ENCODE measurements at places on chromosomes 3 and 15.
A peak's percentile ranks its signal among the peaks of the same experiment; 100 is the strongest.

DNA sequence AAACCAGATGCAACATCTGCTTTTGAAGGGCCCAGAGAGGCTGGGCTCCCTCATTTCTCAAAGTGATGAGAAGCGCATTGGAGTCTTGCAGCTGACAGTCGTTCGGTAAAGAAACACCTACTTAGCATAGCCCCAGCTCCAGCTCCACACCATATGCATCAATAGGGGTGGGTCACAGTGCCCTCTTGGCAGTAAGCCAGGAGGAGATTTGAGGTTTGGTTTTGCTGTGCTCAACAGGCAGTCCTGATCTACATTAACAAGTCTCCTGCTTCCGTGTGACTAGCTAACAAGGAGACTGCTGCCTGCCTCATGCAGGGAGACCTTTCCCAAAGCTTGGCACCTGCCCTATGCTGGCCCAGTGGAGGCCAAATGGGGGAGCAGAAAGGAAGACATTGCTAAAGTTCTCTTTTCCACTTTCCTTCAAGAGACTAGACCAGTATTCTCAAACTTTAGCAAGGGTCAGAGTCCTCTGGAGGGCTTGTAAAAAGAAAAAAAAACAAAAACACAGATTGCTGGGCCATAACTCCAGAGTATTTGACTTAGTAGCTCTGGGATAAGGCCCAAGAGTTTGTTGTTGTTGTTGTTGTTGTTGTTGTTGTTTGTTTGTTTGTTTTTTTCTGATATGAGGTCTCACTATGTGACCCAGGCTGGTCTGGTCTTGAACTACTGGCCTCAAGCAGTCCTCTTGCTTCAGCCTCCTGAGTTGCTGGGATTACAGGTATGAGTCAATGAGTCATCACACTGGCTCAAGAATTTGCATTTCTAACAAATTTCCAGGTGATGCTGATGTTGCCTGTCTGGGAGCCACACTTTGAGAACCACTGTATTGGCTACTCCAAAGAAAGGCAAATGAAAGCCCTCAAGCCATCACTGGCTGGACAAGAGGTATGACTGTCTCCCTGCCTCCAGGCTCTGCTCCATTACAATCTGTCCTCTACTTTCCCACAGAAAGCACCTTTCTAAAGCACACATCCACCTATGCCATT is 294.9 kb downstream of the RORA start:
- no peaks in the 10 kb centered on the region for H3K36me3 ChIP-seq
- DNase-seq: no peak
- H3K4me1 ChIP-seq: peaks cover 16% of the 10 kb centered on the region
- no peaks in the 10 kb centered on the region for H3K27me3 ChIP-seq
- H3K27ac ChIP-seq: no peak overlapping the region
- H3K4me3 ChIP-seq: no peak overlapping the region

- H3K4me3 ChIP-seq: no peak overlapping the region
- H3K27me3 ChIP-seq: no peaks in the 10 kb centered on the region
- peak overlapping the region; percentile 43 for H3K27ac ChIP-seq
- H3K4me1 ChIP-seq: peaks cover 24% of the 10 kb centered on the region
- peak; percentile 66 for DNase-seq
- H3K36me3 ChIP-seq: no peaks in the 10 kb centered on the region
Observed at GRCh38 chr3:186985661-186986364, 55.5 kb downstream of the ST6GAL1 start.

DNA sequence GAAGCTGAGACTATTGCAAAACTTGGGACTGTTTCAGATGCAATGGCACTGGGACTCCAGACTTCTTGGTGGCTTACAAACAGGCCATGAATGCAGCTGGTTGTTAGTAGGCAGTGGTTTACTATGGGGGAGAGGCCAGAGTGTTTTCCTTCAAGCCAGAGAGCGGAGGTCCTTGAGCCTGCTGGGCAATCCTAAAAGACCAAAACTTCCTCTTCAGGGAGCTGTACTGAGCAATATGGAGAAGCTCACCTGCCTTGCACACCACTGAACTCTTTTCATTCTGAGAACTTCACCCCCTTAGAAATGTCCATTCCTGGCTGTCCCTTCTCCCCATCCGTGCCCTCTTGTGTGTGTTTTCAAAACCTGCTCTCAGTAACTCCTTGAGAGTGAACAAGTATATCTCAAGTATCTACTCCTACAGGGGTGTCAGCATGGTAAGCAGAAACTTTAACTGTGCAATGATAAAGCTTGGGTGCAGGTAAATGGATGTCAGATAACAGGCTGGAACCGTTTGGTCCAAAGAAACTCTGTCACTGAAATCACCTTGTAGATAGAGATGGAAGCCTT is 213.9 kb downstream of the CLSTN2 start:
- no peaks in the 10 kb centered on the region for H3K36me3 ChIP-seq
- H3K27me3 ChIP-seq: no peaks in the 10 kb centered on the region
- no peaks in the 10 kb centered on the region for H3K4me1 ChIP-seq
- DNase-seq: no peak

DNA sequence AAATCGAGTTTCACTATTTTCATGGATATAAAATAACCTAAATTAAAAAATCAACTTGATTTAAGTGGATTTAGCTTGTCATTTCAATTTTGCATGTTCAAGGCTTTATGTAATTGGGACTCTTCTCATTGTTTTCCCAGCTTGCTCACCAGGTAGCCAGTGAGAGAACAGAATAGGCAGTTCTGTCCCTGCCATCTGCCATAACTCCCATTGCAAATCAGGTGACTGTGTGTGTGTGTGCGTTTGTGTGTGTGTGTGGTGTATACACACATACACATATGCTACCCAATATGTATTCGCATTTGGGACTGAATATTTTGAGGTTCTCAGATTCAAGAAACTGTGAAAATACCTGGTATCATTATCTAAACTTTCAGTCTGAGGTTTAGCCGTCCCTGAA is 1069.8 kb downstream of the IGSF11 start:
- no peaks in the 10 kb centered on the region for H3K27me3 ChIP-seq
- no peak for DNase-seq
- no peak overlapping the region for H3K4me3 ChIP-seq
- H3K36me3 ChIP-seq: no peaks in the 10 kb centered on the region
- no peaks in the 10 kb centered on the region for H3K4me1 ChIP-seq
- H3K27ac ChIP-seq: no peak overlapping the region

DNA sequence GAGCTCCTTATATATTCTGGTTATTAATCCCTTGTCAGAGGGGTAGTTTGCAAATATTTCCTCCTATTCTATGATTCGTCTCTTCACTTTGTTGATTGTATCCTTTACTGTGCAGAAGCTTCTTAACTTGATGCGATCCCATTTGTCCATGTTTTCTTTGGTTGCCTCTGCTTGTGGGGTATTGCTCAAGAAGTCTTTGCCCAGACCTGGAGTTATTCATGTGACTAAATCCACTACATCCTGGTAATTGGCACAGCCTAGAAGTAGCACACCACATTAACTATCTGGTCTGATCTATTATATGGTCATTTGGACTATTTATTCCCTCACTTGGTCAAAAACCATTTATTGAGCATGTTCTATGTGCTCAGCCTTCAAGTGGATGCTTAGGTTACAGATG is 164.8 kb upstream of the ATP11B start:
- H3K4me1 ChIP-seq: peaks cover 16% of the 10 kb centered on the region
- no peaks in the 10 kb centered on the region for H3K36me3 ChIP-seq
- no peak overlapping the region for H3K27ac ChIP-seq
- H3K4me3 ChIP-seq: no peak overlapping the region

- no peak for DNase-seq
- H3K27me3 ChIP-seq: no peaks in the 10 kb centered on the region
- no peaks in the 10 kb centered on the region for H3K36me3 ChIP-seq
- H3K4me3 ChIP-seq: no peak overlapping the region
- H3K27ac ChIP-seq: no peak overlapping the region
Observed at GRCh38 chr15:89486726-89487050, 9.7 kb downstream of the RHCG start.

DNA sequence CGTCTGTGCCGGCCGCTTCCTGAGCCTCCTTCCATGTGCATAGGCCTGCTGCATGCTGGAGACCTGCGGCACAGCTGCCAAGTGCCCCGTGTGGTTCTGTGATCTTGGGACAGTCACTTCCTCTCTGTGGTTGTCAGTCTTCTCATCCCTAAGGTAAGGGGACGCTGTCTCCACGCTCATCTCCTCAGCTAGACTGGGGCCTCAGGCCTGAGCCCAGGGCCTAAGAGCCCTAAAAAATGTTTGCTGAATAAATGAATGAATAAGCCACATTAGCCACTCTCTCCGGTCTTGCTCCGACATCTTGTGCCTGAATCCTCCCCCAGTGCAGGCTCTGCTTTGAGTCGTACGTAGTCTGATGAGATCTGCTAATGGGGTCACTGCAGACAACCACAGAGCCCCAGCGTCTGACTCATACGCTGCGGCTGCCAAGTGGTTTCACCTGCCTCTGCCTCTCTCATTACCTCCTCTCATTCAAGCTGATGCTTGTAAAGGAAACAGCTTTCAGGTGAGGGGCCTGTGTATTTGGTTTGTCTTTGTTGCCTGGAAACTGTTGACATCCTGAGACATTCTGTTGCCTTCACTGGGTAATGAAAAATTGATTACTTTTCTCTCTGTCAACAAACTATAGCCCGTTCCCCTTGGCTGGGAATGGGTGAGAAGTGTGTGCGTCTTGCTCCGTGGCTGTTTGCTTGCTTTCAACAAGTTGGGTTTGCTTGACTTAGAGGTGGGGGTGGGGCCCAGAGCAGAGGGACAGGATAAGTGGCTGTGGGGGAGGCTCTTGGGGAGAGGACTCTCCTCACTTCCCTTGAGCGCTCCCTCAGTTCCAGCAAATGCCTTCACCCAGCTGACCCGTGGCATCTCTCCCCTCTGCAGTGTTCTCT is 15.9 kb downstream of the RPLP1 start:
- H3K36me3 ChIP-seq: no peaks in the 10 kb centered on the region
- peak; percentile 93 for DNase-seq
- peak overlapping the region; percentile 90 for H3K27ac ChIP-seq
- peak overlapping the region; percentile 42 for H3K4me3 ChIP-seq

- no peaks in the 10 kb centered on the region for H3K4me1 ChIP-seq
- H3K4me3 ChIP-seq: no peak overlapping the region
- DNase-seq: no peak
- H3K27ac ChIP-seq: no peak overlapping the region
Observed at GRCh38 chr15:92958105-92958504, 58.0 kb downstream of the CHD2 start.

- peak; percentile 24 for DNase-seq
- no peak overlapping the region for H3K4me3 ChIP-seq
- H3K4me1 ChIP-seq: peaks cover 15% of the 10 kb centered on the region
Observed at GRCh38 chr3:18111796-18112232, 313.3 kb downstream of the SATB1 start.

DNA sequence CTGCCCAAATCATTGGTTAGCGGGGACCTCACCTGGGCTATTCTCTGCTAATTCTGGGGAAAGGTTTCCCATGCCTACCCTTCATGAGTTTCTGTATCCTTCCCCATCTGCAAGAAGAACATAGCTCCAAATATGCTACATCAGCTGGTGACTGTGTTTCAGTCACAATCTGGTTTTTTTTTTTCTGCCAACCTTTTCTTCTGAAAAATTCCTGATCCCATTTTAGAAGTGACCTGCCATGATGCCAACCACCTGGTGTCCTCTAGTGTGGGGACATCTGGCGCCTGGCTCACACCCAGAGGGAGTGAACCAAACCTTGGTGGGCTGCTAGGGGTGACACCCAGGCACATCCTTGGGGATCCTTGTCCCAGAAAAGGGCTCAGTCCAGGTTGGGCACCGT is 76.1 kb downstream of the CHRD start:
- no peak overlapping the region for H3K4me3 ChIP-seq
- DNase-seq: no peak
- no peaks in the 10 kb centered on the region for H3K36me3 ChIP-seq
- no peak overlapping the region for H3K27ac ChIP-seq
- 0 out of 2 replicates have a peak, but pooled peaks cover 9% of the 10 kb centered on the region for H3K27me3 ChIP-seq

GRCh38 chr3:52889901-52890300 is 7.4 kb downstream of the STIMATE start:
- H3K36me3 ChIP-seq: peaks cover 4% of the 10 kb centered on the region
- H3K4me1 ChIP-seq: peaks cover 8% of the 10 kb centered on the region
- no peak overlapping the region for H3K4me3 ChIP-seq
- no peak overlapping the region for H3K27ac ChIP-seq
- DNase-seq: no peak

DNA sequence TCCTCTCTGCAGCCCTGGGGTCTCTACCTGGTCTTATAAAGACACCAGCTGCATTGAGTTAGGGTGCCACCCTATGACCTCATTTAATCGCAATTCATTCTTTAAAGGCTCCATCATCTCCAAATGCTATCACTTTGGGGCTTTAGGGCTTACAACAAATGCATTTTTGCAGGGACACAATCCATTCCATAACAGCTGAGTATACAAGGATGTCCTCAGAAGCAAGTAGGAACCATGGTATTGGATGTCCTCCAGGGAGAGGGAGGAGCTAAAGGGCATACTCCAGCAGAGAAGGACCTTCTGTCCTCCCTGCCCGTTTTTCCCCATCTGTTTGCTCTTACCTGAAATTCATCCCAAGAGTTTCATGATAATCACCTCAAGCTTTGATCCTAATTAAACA is 30.3 kb downstream of the UMPS start:
- H3K4me1 ChIP-seq: no peaks in the 10 kb centered on the region
- H3K27ac ChIP-seq: no peak overlapping the region
- DNase-seq: no peak

- H3K4me3 ChIP-seq: no peak overlapping the region
- no peak for DNase-seq
- H3K4me1 ChIP-seq: no peaks in the 10 kb centered on the region
- H3K36me3 ChIP-seq: no peaks in the 10 kb centered on the region
- no peaks in the 10 kb centered on the region for H3K27me3 ChIP-seq
Observed at GRCh38 chr3:139450159-139450558, 26.2 kb downstream of the RBP2 start.

GRCh38 chr3:56144805-56145204 is 323.5 kb downstream of the ERC2 start:
- no peak overlapping the region for H3K27ac ChIP-seq
- no peaks in the 10 kb centered on the region for H3K36me3 ChIP-seq
- H3K4me3 ChIP-seq: no peak overlapping the region
- peaks cover 28% of the 10 kb centered on the region for H3K27me3 ChIP-seq
- DNase-seq: no peak

- H3K27ac ChIP-seq: no peak overlapping the region
- H3K36me3 ChIP-seq: no peaks in the 10 kb centered on the region
- H3K4me3 ChIP-seq: no peak overlapping the region
- DNase-seq: peak; percentile 57
- no peaks in the 10 kb centered on the region for H3K4me1 ChIP-seq
- H3K27me3 ChIP-seq: no peaks in the 10 kb centered on the region
Observed at GRCh38 chr3:148075771-148076716, 621.7 kb upstream of the AGTR1 start.

DNA sequence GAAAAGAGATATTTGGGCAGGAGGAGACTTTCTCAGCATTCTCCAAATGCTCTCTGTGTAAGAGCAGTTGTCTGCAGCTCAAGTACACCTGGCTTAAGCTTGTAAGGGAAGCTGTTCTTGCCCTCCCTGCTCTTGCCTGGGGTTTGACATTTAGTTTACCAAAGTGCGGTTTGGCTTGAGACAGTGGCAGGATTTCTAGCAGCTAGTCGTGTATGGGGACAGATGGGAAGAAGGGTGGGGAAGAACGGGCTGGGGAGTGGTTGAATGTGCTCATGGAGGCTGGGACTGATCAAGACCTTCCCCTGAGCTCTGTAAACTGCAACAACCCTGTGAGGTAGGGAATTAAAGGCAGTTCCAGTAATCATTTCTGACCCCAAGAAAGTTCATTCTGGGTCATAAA is 39.8 kb downstream of the SQOR start:
- H3K4me3 ChIP-seq: no peak overlapping the region
- DNase-seq: no peak
- no peaks in the 10 kb centered on the region for H3K27me3 ChIP-seq
- no peaks in the 10 kb centered on the region for H3K36me3 ChIP-seq
- H3K4me1 ChIP-seq: no peaks in the 10 kb centered on the region

- no peaks in the 10 kb centered on the region for H3K36me3 ChIP-seq
- H3K4me3 ChIP-seq: no peak overlapping the region
- no peaks in the 10 kb centered on the region for H3K27me3 ChIP-seq
- H3K4me1 ChIP-seq: no peaks in the 10 kb centered on the region
Observed at GRCh38 chr3:97353176-97353575, 411.4 kb upstream of the ARL6 start.

Data from PC-3 (cell line).